ENCODE measurements at places on chromosomes 6 and 20.

DNA sequence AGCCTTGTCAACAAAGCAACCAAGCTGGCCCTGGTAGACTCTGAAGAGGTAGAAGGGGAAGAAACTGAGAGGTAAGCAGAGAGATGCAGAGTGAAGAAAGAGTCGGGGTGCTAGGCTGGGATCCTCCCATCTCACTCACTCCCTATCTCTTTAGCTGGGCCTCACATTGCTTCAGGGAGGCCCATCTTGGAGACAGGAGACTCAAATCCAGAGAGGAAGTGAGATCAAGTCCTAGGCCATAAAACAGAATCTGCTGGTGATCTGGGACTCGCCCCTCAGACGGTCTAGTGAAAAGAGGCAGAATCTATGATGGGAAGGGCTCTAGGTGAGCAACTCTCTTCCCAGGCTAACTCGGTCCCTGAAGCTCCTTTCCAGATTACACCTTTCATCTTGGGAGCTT lies 659 bp upstream of the GUCA1B start:
- no peak for DNase-seq

- no peak for DNase-seq
These were observed at the start of gene DLL1 for GRCh38 chr6:170290296-170291128. DLL1 (minus strand) TSS chr6:170291078; CDS start chr6:170290139, 939 bp downstream.

GRCh38 chr6:16688984-16689636 lies 72.2 kb downstream of the ATXN1 start:
- no peak for DNase-seq

- DNase-seq = no peak
These were observed 31.1 kb downstream of the RNF217 start for GRCh38 chr6:124993327-124993726.

GRCh38 chr20:47675190-47676142 lies 109.8 kb downstream of the SULF2 start:
- DNase-seq = no peak

- no peak for DNase-seq
These were observed 45.5 kb downstream of the TTI1 start for GRCh38 chr20:37987602-37988290.

GRCh38 chr20:63129991-63130657 lies 85.8 kb downstream of the YTHDF1 start:
- no peak for DNase-seq

GRCh38 chr6:147879031-147879580 lies 370.6 kb downstream of the SAMD5 start:
- no peak for DNase-seq

GRCh38 chr20:63259734-63260460 lies 5.6 kb upstream of the NKAIN4 start:
- DNase-seq = no peak

GRCh38 chr6:63272397-63272796 lies 47.4 kb downstream of the LGSN start:
- DNase-seq = no peak

DNA sequence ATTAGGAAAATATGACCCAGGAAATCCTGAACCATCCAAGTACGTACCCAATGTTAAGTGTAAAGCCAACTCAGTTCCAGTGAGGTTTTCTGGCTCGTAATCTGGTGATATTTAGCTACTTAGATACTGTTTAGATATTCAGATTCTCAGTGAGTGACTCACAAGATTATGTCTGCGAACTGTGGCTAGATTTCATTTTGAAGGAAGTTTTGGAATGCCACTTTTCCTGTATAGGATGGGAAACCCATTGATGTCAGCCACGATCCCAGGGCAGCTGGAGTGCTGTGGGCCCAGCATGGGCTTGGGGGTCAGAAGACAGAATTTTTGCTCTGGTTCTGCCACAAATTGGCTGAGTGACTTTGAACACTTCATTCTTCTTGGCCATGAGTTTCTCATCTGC lies 76.3 kb downstream of the TMEM170B start:
- no peak for DNase-seq

GRCh38 chr6:90940812-90941481 lies 354.1 kb upstream of the MAP3K7 start:
- DNase-seq = no peak

DNA sequence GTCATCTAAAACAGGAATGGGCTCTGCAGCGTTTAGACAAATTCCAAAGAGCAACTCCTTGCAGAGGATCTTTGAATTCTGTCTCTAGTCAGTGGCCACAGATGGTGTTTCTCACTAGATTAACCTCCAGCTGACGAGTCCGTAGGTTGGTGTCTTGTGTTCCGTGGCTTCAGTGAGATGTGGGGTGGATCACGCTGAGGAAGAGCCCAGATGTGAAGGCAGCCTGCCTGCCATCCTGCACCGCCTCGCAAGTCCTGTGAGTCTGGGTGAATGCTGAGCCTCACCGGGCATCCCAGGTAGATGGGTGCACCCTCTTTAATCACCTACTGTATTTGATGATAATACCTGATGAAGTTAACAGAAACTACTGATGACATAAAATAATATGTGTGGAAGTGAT lies 70.4 kb downstream of the THBS2 start:
- DNase-seq = no peak

DNA sequence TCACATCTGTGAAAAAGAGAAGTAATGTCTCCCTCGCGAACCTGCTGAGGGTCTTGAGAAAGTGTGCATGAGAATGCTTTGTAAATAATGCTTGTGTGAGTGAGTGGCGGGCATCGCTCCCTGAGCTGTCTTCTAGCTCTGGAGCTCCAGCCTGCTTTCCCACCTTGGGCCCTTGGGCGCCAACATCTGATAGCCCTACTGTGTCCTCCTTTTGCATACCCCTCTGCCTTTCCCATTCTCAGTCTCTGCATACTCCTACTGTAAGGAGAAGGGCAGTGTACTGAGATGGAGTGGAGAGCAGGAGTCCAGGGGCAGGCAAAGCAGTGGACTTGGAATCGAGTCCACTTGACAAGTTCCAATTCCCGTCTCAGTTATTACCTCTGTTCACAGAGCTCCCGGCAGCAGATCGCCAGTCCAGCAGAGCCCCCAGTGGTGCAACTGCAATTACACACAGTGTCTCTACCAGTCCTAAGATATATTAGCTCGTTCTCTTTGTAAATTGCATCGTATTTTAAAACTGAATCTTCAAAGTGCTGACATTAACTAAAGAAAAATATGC lies 847 bp upstream of the NCR2 start:
- no peak for DNase-seq

GRCh38 chr20:62133864-62134263 lies 9.3 kb downstream of the PSMA7 start:
- DNase-seq = no peak

DNA sequence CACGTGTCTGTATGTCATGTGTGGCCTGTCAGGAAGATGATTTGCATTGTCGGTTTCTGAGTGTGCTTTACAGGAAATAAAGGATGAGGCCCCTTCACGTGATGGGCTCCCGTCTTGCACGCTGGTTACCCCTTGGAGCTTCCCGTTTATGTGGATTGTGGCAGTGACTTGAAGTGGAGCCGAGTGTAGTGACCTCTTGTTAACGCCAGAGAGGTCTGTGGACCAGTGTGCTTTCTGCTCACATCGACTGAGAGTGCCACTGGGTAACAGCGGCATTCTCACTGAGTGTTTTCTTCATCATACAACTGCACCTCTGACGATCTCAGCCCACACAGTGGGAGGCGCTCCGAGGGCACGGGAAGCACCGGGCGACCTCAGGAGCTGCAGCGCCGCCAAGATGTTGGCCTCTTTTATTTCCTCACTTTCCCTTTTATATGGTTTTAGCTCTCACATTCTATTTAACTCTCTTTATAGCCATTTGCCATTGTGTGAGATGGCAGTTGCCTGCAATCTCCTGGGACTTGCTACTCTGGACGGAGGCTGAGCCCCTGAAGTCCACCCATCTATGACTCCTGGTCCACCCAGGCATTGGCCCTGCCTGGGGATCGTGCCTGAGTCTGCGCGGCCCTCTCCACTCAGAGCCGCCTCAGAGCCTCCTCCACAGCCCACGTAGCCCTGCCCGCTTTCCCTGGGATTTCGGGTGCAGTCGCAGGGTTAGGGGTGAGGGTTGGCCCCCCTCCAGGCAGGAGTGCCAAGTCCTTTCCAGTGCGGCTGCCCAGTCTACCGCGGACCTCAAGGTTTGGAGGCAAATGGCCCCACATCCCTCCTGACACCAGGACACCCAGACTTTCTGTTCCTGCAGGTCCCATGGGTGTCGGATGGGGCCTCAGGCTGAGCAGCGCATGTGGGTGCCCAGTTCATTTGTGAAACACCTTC lies 238.9 kb downstream of the ERMARD start:
- DNase-seq = no peak

DNA sequence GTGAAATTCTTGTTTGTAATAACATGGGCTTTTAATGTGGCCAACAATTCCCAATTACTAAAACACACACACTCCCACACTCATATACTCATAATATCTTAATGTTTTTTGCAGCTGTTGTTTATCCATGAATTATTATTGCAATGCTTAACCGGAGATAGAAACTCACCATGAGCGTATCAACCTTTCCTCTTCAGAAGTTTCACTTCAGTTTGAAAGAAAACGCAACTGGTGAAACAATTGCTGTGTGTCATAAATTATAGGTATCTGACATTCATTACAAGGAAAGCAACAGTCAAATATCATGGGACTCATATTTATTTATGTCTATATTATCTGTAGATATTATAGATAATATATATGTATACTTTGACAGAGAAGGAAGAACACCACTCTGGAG lies 104.1 kb downstream of the HDGFL1 start:
- no peak for DNase-seq

DNA sequence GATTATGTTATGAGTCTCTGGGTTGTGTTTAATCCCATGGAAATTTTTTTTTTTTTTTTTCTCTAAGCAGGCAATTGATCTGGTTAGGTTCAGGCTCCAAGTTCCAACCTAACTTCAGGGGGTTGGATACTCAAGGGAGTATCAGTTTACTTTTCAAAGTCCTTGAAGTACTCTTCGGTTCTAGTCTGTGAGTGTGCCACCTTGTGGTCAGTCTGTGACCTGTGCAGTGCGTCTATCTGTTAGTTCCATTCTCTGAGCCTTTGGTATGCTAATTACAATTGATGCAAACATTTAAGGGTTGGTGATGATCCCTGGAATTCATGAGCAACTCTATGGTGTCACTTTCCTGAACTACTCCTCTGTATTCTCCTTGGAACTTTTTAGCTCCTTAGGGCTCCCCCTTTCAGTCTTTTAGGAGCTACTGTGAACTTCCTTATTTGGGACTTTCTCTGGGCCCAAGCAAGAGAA lies 342.0 kb downstream of the SOX4 start:
- DNase-seq = no peak

DNA sequence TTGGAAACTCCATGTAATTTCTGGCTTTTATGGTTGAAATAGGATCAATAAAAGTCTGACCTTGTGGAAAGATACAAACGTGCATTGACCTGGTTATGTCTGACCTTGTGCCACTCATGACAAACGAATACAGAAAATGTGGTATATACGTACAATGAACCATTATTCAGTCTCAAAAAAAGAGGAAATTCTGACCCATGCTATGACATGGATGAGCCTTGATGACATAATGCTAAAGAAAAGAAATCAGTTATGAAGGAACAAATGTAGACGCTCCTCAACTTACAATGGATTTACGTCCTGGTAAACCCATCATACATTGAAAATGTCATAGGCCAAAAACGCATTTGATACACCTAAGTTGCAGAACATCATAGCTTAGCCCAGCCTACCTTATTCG lies 309.7 kb upstream of the SULF2 start:
- no peak for DNase-seq

DNA sequence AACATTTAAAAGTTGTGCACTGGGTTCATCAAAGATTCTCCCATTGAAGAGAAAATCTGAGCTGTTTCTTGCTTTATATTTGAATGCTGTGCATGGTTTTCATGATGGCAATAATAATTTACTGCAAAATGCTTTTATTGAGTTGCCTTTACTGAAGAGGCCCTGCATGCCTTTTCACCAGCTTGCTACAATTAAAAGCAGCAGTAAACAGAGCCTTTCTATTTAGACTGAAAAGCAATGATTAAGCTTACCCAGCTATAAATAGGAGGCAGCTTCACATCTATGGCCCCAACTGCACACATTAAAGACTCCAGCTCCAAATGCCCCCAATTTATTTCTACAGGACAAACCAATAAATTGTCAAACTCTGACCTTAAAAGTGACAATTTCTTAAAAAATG lies 70.3 kb downstream of the ANKEF1 start:
- DNase-seq = no peak

DNA sequence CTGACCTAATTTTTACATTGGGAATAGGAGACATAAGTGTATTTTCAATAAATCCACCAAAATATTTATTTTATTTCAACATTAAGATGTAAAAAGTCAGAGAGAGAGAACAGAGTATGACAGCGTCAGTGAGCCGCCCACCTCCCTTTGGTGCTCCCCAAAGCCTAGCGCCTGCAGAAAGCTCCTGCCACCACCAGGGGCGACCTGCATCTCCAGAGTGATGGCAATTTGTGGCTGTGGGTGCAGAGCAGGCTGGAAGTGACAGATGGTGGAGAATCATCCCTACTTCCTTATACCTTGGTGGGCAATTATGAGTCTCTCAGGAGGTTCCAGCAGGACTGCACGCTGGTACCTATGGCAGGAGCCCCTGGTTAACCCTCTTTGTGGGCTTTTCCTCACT lies 87.3 kb downstream of the PTPRT start:
- no peak for DNase-seq

DNA sequence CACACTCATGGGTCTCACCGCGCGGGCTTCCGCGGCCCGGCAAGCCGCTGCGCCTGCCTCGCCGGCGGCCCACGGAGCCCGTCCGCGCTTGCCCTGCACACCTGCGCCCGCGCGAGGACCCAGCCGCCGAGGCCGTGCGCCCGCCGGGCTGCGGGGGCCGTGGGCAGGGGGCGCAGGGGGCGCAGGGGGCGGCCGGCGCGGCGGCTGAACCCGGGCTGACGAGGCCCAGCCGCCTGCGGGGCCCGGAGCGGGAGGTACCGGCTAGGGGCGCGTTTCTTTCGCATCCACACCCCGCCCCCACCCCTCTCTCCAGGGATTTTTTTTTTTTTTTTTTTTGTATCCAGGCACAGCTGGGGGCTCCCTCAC lies 43.8 kb upstream of the OSTM1 start:
- DNase-seq = no peak

DNA sequence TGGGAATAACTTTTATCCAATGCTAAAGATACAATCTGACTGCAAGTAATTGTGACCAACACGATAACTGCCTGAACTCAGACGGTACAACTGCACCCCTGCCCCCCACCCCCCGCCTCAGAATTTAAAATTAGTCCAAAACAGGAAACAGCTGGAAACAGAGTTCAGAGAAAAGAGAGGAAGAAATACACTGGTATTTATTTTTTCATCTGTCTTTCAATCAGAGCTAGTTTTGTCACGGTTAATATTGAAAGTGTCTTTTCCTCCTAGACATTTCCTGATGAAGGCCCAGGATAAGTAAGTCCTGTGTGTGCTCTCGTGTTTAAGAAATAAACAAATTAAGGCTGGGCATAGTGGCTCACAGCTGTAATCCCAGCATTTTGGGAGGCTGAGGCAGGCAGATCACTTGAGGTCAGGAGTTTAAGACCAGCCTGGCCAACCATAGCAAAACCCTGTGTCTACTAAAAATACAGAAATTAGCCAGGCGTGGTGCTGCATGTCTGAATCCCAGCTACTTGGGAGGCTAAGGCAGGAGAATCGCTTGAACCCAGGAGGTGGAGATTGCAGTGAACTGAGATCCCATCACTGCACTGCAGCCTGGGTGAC lies 21.5 kb downstream of the ACSS1 start:
- no peak for DNase-seq
